ENCODE measurements at places on chromosomes 4 and X.

- DNase-seq, result no peak
These were observed 236.5 kb downstream of the CBR4 start for GRCh38 chr4:168773388-168774195.

DNA sequence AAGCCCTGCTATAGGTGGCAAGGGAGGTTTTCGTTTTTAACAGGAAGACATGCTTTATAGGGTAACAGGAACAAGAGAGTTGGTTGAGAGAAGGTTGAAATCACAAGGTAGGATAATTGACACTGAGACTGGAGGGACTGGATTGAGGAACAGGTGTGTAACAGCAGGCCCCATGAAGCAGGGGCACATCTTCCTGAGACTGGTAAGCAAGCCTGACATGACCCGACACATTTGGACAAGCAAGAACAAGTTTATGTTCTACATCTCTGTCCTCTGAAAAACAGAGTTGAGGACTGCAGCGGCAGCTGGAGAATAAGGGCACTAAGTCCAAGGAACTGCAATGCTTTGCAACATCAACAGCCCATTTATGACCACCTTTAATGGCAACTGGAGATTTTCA lies 5.2 kb downstream of the RPS4X start:
- no peak for DNase-seq

DNA sequence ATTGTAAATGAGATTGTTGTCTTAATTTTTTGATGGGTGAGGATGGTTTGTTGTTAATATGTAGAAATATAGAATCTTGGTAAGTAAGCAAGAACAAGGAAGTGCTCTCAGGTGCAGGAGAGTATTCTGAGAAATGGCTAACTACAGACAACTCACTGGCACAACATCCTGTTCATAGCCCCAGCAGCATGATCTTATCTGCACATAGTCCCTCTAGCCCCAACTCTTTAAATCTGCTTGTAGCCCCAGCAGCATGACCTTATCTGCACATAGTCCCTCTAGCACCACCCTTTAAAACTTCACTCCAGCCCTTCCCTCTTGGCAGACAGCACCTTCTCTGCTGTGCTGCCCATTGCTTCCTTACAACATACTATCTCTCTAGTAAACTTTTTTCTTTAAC lies 1957.1 kb upstream of the ADGRL3 start:
- no peak for DNase-seq

- DNase-seq, result no peak
These were observed 5.7 kb downstream of the SMIM20 start for GRCh38 chr4:25919676-25920075.

- DNase-seq, result peak; percentile 77
These were observed 15.6 kb upstream of the ASMTL start for GRCh38 chrX:1468250-1468772.

GRCh38 chrX:55135171-55135570 lies 46.4 kb downstream of the PAGE2 start:
- DNase-seq, result peak; percentile 19

- DNase-seq, result no peak
These were observed 154.6 kb downstream of the EPHA5 start for GRCh38 chr4:65515646-65516045.

DNA sequence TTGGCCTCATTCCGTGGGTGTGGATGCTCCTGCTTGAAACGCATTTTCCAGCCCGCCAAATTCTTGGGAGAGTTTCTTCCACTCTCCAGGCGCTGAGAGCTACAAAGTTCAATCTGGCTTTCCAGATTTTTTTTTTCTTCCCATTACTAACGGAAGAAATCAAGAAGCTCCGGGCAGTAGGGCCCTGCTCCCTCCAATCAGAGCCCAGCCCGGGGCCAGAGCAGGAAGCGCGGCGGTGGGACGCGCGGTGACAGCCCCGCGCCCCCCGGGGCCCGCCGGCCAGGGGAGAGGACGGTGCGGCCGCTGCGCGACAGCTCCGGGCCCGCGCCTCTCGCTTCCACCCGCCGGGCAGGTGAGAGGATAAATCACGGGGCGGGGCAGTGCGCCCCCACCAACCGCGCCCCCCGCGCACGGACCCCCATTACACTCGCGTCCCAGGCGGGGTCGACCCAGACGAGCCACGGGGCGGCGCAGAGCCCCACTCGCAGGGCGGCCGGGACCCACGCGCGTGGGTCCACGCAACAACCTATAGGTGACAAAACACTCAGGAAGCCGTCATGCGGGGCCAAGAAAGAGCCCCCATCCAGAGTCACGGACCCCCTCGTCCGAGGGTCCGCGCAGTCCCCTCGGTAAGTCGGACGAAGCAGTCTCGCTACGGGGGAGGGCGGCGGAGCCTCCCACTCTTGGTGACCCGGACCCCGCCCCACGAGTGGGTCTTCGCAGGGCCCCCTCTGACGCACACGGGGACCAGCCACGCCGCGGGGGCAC lies 868 bp downstream of the AFAP1 start:
- DNase-seq, result peak; percentile 58

DNA sequence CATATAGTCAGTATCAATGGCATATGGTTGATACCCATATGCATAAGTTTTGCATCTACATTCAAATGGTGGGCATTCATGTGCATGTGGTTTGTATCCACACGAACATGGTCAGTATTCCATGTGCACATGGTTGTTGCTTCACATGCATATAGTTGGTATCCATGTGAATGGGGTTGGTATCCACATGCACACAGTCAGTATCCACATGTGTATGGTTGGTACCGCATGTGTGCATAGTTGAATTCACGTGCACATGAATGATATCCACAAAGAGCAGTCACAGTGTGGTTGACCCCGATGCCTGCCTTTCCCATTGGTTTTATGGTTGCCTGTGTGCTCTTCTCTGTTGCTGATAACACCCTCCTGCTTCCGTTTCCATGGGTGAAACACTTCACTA lies 427.9 kb downstream of the STIM2 start:
- DNase-seq, result no peak

GRCh38 chr4:164115236-164115635 lies 620.7 kb downstream of the TMA16 start:
- no peak for DNase-seq

- DNase-seq, result no peak
These were observed 46.0 kb downstream of the PCGF3 start for GRCh38 chr4:751676-752075.

DNA sequence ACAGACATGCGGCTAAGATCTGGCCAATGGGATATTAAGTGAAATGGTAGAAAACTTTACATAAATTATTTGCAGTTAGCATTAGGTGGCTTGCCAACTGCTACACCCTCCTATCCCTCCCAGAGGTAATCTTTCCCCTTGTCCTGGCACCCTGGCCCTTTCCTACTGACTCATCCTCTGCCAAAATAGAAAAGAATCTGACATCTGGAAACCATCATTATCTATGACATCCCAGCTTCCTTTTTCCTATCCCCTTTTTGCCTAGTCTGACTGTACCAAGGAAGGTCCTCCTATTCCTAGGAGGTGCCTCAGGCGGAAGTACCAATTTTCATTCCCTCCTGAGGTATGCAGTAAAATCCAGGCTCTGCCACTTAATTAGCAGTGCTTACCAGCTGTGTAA lies 163.6 kb upstream of the KLF3 start:
- DNase-seq, result peak; percentile 2

DNA sequence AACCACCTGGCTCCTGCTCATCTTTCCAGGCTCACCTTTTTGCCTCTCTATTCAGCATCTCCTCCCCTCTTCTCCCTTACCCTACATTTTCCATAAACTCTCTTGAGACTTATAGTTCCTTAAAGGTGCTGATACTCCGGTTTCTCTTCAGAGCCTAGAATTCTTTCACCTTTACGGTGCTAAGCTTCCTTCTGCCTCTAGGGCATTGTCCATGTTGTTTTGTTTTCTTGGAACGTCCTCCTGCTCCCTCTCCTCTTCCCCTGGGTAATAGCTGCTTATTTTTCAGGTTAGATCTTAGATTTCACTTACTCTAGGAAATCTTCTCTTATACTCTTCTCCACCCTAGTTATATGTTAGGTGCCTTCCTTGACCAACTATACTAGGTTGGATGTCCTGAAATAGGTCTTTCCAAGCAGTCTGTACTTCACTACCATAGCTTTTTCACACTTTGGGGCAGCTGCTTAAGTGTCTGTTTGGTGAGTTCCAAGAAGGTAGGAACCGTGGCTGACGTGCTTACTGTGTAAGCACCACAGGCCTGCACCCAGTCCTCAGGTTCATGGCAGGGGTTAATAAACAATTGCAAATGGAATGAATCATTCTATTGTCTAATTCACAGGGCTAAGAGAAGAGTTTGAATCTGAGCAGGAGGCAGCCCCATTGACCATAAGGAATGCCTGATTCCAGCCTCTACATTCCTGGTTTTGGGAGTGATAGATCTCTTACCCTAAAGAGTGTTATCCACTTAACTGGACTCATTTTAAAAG lies 227.5 kb downstream of the MGST2 start:
- no peak for DNase-seq

DNA sequence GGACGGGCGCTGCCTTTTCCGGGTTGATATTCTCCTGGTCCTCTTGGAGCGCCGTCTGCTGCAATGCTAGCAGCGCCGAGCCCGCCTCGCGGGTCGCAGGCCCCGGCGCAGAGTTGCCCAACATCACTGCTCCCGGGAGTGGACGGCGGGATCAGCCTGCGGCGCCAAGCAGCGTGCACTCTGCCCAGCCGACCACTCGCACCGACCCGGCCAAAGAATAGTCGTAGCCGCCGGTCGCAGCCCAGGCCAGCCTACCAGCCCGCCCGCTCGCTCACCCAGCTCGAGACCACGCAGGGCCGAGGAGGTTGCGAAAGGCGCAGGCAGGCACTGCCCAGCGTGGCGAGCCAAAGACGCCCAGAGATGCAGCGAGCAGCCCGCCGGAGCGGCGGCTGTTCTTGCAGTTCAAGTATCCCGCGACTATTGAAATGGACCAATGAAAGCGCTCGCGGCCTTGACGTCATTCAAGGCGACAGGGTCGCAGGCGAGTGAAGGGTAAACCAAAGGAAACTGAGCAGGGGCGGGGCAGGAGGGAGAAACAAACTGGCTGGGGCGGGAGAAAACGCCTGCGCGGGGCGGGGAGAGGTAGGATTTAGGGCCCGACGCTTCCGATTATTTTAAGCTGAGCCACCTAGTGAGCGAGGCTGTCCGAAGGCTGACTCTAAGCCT lies at the start of gene CCNA2:
CCNA2 (minus strand) TSS at position 379 of the 666 bp plus-strand sequence; CDS start at position 124, 255 bp downstream.
- DNase-seq, result peak; percentile 97

GRCh38 chr4:81472281-81473182 lies 825 bp upstream of the RASGEF1B start:
- peak; percentile 8 for DNase-seq

DNA sequence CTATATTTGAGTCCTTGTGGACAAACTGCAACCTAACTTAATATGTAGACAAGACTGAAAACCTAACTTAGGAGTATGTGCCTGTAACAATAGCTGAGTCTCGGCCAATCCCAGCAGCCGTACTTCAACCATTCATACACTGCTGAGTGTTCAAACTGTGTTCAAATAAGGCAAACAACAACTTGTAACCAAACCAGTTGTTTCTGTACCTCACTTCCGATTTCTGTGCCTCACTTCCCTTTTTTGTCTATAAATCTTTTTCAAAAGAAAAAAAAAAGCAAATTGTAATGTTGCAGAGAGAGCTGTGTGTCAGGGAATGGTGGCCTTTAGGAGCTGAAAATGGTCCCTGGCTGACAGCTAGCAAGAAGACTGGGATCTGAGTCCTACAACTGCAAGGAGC lies 46.0 kb downstream of the GEMIN8 start:
- no peak for DNase-seq

- DNase-seq, result no peak
These were observed 57.0 kb downstream of the ING2 start for GRCh38 chr4:183561905-183562304.

- DNase-seq, result no peak
These were observed 258.6 kb upstream of the AGTR2 start for GRCh38 chrX:115911967-115912366.

- peak; percentile 39 for DNase-seq
These were observed 101.9 kb downstream of the MAML3 start for GRCh38 chr4:140052050-140052449.

DNA sequence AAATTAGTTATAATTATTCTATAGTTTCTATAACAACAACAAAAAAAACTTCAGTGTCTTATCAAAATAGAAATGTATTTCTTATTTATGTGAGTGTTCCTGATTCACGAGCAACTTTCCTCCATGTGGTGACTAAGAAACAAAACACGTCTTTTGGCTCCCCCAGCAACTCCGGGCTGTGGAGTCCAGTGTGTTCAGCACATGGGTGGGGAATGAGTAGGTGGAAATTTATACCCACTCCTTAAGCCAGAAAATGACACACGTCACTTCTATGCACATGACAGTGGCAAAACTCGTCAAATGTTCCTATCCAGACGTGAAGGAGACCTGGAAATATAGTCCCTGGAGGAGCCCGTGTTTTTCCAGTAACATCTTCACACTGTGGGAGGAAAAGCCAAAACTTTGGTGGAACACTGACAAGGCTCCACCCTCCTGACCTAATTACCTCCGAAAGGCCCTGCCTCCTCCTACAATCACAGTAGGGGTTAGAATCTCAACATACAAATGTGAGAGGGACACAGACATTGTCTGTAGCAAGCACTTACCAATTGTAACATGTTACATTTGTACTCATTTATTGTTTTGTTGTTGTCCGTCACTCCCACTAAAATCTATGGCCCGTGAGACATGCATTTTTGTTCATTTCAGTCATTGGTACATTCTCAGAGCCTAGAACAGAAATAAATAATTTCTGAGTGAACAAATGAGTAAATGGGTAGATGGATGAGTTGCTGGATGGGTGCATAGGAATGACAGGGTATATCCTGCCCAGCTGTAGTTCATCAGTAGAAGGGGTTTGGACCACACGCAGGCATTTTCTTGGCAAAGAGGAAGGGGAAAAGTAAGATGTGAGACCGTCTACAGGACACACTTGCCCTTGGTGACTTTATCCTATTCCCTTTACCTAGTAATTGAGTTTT lies 605.8 kb upstream of the TENM3 start:
- DNase-seq, result peak; percentile 54

GRCh38 chrX:29940750-29941149 lies 274.6 kb upstream of the MAGEB2 start:
- DNase-seq, result no peak

DNA sequence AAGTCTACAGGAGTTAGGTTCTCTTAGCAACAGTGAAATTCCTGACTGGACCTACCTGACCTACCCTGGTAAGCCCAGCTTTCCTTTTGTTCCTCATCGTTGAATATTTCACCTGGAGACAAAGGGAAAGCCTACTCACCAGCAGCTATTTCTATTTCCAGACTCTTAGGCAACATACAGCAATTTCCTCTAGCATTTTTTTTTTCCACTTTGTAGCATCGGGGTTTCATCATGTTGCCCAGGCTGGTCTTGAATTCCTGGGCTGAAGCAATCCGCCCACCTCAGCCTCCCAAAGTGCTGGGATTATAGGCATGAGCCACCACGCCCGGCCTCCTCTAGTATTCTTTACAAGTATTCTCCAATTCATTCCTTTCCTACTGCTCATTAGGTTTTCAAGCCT lies 6.8 kb upstream of the S100G start:
- DNase-seq, result peak; percentile 53

DNA sequence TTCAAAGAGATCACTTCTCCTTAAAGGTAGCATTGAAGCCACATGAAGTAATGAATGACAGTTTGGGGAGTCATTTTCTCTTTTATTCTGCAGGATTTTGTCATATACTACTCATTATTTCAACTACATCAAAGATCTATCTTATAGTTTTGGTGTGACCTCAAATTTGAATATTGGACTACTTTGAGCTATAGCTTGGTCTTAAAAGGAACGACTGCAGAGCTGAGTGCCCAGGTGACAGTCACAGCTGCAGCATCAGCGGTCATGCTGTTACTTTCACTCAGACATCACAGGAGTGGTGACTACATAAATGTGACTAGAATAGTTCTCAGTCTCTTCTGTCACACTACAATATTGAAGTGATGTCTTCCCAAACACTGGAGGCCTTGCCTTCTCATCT lies 10.7 kb upstream of the SPCS3 start:
- no peak for DNase-seq

- peak; percentile 92 for DNase-seq
These were observed 2.9 kb downstream of the MAML3 start for GRCh38 chr4:140150886-140151698.

- no peak for DNase-seq
These were observed 28.9 kb upstream of the HUWE1 start for GRCh38 chrX:53715346-53715924.
